Ascending aorta (tissue), 2 donors: ENCODE measurements at places on chromosomes 7 and 10. TPM values are rescaled to one million over a fixed set of nuclear protein-coding genes. Genes with fewer than 3 reads are reported as not detected.

ACSM6 gene
- total RNA-seq = not detected

TIMM23B gene
- 18.6 TPM for total RNA-seq

PTF1A gene
- total RNA-seq = not detected

DNA sequence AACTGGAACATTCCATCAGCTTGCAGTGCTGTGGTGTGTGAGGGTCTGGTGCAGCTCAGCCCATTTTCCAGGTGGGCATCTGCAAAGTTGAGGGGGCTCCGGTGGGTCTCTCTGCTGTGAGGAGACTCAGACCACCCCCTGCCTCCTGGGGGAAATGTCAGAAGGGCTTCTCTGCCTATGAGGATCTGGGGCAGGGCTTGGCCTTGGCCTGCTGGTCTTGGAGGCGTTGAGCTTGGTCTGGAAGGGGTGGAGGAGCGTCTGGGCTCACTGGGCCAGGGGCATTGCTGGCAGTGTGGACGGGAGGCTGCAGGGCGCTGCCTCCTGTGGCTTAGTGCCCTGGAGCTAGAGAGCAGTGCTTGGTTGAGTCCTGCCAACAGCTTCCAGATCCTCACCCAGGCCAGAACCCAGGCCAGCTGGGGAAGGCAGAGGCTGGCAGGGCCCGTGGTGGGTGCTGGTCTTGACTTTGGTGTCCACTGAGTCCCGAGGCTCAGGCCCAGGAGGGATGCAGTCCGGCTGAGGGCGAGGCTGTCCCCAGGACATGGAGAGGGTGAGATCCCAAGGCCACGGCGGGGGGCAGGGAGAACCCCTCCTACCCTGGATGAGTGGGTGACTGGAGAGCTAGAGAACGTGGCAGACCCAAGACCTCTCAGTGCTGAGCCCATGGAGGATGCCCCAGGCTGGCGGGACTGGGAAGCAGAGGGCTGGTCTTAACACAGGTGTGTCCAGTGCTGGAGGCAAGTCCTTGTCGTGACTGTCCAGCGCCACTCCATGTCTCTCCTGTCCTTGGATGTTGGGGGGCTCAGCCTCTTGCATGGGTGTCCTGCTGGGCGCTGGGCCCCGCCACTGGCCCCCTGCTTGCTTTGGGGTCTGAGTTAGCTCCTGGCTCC is 2.8 kb downstream of the SPRN start:
- H3K36me3 ChIP-seq = peaks cover 34% of the 10 kb centered on the region
- no peak overlapping the region for H3K4me3 ChIP-seq
- H3K4me1 ChIP-seq = no peaks in the 10 kb centered on the region
- H3K27me3 ChIP-seq = no peaks in the 10 kb centered on the region
- no peak overlapping the region for H3K27ac ChIP-seq
- no peak for DNase-seq

DNA sequence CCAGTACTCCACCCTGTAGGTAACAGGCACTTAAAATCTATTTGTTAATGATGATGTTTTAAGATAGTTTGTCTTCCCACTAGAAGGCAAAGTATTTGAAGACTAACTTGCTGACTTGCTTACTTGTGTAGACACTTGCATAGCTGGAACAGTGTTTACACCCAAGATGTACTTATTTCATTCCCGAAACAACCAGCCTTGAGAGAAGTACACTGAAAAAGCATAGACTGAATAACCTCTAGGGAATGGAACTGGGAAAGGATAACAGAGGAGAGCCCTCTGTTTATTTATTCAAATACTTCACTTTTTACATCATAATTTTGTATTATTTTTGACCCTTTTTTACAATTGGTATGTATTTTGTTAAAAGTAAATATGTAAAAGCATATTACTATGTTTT is 33.1 kb upstream of the TMEM26 start:
- H3K27me3 ChIP-seq = no peaks in the 10 kb centered on the region
- H3K36me3 ChIP-seq = no peaks in the 10 kb centered on the region
- H3K4me1 ChIP-seq = no peaks in the 10 kb centered on the region
- DNase-seq = no peak
- no peak overlapping the region for H3K27ac ChIP-seq

ODAD2 gene
- total RNA-seq = not detected

DNA sequence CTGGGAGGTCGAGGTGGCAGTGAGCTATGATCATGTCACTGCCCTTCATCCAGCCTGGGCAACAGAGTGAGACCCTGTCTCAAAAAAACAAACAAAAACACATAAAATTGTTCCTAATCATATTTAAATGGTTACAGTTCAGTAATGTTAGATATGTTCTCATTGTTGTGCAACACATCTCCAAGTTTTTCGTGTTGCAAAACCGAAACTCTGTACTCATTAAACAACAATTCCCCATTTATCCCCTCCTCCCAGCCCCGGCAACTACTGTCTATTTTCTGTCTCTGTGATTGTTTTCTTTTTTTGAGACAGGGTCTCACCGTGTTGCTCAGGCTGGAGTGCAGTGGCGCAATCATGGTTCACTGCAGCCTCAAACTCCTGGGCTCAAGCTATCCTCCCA is 16.1 kb upstream of the PRXL2A start:
- no peaks in the 10 kb centered on the region for H3K27me3 ChIP-seq
- peaks cover 15% of the 10 kb centered on the region for H3K4me1 ChIP-seq
- no peaks in the 10 kb centered on the region for H3K36me3 ChIP-seq
- DNase-seq = no peak
- no peak overlapping the region for H3K27ac ChIP-seq

DNA sequence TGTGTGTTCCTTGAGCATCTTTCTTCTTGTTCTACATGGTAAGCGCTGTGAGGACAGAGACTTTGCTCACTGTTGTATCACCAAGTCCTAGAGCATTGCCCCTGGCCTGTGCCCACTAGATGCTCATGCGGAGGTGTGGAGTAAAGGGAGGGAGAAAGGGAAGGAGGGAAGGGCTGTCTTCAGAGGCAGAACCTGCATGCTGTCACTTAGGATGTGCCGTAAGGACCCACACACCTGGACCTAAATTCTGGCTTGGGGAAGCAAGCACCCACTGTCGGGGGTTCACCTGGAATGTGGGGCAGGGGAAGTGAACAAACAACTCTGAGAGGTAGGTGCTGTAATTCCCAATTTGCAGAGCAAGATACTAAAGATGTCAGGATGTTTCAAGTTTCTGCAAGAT is 129.5 kb downstream of the PTPN20 start:
- H3K27me3 ChIP-seq = no peaks in the 10 kb centered on the region
- no peaks in the 10 kb centered on the region for H3K36me3 ChIP-seq
- no peak for DNase-seq
- no peak overlapping the region for H3K4me3 ChIP-seq

DNA sequence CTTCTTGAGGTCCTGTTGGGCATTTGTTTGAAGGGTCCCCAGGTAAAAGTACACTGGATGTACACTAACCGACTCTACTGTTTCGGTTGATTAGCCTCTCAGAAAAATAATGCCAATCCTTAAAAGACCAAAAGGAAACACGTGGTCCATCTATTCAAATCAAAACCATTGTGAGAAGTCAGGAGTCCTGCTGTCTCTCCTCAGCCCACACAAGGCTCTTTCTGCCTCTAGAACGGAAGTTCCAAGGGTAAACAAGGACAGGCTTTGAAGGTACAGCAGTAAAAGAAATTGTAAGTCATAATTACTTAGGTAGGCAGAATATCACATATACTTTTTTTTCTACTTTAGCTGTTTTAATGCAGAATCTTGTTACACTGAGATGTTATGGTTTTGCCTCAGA is 71.7 kb upstream of the TPK1 start:
- no peak overlapping the region for H3K4me3 ChIP-seq
- no peak for DNase-seq
- H3K4me1 ChIP-seq = no peaks in the 10 kb centered on the region
- no peak overlapping the region for H3K27ac ChIP-seq

NPC1L1 gene
- not detected for total RNA-seq

GRCh38 chr7:135928136-135928535 is 49.0 kb downstream of the MTPN start:
- H3K4me3 ChIP-seq = no peak overlapping the region
- H3K4me1 ChIP-seq = peaks cover 6% of the 10 kb centered on the region
- H3K36me3 ChIP-seq = peaks cover 7% of the 10 kb centered on the region
- no peak for DNase-seq
- H3K27me3 ChIP-seq = no peaks in the 10 kb centered on the region
- no peak overlapping the region for H3K27ac ChIP-seq

DNA sequence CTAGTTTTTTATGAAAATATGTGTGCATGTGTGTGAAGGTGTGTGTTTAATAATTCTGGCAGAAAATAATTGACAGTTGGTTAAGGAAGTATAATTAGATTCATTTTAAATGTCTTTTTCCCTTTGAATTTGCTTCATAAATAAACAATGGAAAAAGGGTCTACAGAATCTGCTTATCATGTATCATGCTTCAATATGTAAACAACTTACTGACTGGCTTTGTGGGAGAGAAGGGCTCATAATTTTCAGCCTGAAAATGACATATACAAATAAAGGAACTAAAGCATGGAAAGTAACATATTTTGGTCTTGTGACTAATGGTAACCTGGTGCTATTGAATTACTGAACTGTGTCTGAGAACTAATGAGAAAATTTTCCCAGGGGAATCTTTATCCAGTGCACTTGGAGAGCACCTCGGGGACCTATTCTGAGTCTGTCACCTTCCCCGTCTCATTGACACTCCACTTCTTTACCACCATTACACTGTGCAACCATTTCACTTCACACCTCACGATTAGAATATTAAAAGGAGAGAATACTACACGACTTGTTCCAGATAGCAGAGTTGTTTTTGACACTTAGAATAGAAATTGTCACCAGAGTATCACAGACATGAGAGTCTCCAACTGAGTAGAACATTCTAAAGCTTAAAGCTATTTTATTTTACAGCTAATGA is 298.6 kb downstream of the TFEC start:
- no peak overlapping the region for H3K4me3 ChIP-seq
- no peaks in the 10 kb centered on the region for H3K27me3 ChIP-seq
- DNase-seq = no peak
- H3K27ac ChIP-seq = no peak overlapping the region
- H3K36me3 ChIP-seq = no peaks in the 10 kb centered on the region
- H3K4me1 ChIP-seq = no peaks in the 10 kb centered on the region

GRCh38 chr10:78231939-78232338 is 198.3 kb downstream of the RPS24 start:
- no peaks in the 10 kb centered on the region for H3K36me3 ChIP-seq
- no peak overlapping the region for H3K27ac ChIP-seq
- H3K4me3 ChIP-seq = no peak overlapping the region
- no peaks in the 10 kb centered on the region for H3K27me3 ChIP-seq
- no peak for DNase-seq

DNA sequence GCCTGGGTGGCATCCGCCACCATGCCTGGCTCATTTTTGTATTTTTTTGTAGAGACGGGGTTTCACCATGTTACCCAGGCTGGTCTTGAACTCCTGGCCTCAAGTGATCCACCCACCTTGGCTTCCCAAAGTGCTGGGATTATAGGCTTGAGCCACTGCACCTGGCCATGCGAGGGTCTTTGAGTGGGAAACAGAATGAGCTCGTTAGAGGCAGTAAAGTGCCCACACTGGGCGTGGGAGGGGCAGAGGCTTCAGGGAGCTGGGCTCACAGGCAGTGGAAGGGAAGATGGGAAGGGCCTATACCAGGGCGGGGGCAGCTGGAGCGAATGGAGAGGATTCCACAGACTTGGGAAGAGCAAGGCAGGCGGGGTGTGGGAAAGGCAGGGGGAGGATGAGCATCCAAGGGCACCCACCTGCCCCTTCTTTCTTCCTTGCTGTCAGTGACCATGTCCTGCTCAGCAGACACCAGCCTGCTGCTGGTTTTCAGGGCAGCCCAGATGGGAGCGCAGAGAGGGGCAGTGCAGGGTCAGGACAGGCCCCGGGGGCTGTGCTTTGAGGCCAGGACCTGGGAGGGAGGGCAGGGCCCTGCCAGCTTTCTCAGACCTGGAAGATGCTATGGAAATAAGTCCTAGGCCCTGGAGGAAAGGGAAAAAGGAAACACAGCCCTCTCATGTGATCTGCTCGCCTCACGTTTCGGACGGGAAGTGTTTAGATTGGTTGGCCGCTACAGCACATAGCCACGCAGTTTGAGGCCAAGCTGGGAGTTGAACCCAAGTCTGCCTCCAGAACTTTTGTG is 4.2 kb downstream of the FZD9 start:
- H3K36me3 ChIP-seq = peaks cover 43% of the 10 kb centered on the region
- no peaks in the 10 kb centered on the region for H3K27me3 ChIP-seq
- no peak for DNase-seq
- H3K4me1 ChIP-seq = peaks cover 3% of the 10 kb centered on the region

AASS gene
- total RNA-seq = 34.3 TPM

TMEM196 gene
- not detected for total RNA-seq

DNA sequence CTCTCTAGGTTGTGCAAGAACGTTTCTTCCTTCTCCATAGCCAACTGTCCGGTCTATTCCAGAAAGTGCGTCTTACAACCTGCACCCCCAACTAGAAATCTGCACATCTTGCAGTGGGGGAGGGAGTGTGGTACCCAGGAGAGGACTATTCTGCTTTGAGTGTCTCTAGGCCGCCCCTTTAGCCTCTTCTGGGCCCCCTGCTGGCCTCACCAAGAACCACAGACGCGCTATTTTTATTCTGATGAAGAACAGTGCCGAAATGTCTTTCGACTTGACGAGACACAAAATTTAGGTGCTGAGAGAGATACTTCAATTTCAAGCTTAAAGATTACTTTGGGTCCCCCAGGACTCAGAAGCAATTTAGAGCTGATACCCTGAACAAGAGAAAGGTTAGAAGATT is 1.0 kb downstream of the CNPY1 start:
- no peak overlapping the region for H3K4me3 ChIP-seq
- no peaks in the 10 kb centered on the region for H3K36me3 ChIP-seq
- no peaks in the 10 kb centered on the region for H3K27me3 ChIP-seq
- no peak overlapping the region for H3K27ac ChIP-seq
- DNase-seq = no peak
- no peaks in the 10 kb centered on the region for H3K4me1 ChIP-seq

CALML3 gene
- not detected for total RNA-seq

DNA sequence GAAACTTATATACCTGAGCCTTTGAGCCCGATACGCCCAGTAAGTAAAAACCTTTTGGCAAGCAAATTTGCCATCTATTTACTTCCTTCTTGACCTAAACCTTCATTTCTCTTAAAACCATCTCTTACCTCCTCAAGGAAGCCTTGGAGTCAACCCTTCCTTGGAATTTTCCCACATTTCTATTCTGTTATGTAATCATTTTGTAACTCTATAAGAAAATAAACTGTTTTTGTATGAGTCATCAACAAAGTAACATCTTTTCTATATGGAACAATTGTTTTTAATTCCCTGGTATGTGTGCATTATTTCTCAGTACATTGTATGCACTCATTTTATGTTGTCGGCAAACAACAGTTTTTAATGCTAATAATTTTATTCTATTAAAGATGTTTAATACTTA is 162.0 kb downstream of the TEX36 start:
- DNase-seq = no peak
- no peak overlapping the region for H3K4me3 ChIP-seq
- H3K27ac ChIP-seq = no peak overlapping the region

- no peaks in the 10 kb centered on the region for H3K27me3 ChIP-seq
- no peaks in the 10 kb centered on the region for H3K4me1 ChIP-seq
- no peaks in the 10 kb centered on the region for H3K36me3 ChIP-seq
- DNase-seq = no peak
- H3K27ac ChIP-seq = no peak overlapping the region
Measured at GRCh38 chr7:143015084-143015483, 11.8 kb downstream of the OR9A2 start.

SORBS1 gene
- 416 TPM for total RNA-seq

GRCh38 chr7:17600340-17600752 is 301.9 kb downstream of the AHR start:
- H3K36me3 ChIP-seq = no peaks in the 10 kb centered on the region
- H3K4me1 ChIP-seq = no peaks in the 10 kb centered on the region
- H3K27ac ChIP-seq = peak overlapping the region; percentile 22
- no peak overlapping the region for H3K4me3 ChIP-seq
- DNase-seq = no peak
- no peaks in the 10 kb centered on the region for H3K27me3 ChIP-seq

IDI2 gene
- not detected for total RNA-seq

GDI2 gene
- total RNA-seq = 173 TPM

MMD2 gene
- not detected for total RNA-seq

BICC1 gene
- 9.3 TPM for total RNA-seq
